ENCODE measurements at places on chromosomes 7 and 10. TPM values are rescaled to one million over a fixed set of nuclear protein-coding genes. Genes with fewer than 3 reads are reported as not detected.

The VGF gene
- 0.22 TPM for total RNA-seq

DNA sequence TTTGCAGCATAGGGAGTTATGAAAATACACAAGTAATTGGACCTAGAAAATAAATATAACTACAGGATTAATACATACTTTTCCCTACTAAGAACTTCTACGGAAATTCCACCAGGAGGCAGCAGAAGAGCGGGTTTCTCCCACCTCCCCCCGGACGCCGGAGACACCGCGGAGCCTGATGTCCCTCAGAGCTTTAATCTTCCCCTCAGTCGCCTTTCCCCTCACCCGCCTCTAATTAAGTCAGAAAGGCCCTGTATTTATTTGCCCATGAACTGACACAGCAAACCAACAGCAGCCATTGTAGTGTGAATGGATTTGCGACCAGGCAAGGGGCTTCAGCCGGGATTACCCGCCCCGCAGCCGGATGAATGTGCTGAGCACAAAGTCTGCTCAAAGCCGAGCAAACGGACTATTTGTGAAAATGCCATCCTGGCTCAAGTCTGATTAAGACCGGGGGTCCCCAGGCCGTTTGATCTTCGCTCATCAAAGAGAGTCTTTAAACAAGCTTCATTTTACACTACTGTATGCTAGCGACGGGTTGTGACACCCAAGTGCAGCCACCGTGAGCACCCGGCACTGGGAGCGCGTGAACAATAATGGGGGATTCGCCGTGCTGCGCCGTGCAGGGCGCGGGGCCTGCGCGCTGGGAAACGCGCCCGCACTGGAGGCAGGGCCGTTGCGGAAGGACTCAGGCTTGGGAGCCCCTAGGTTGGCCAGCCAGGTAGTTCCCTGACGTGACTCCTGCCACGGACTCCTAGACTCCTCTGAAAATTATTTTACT is 5.6 kb upstream of the DKK1 start:
- H3K27me3 ChIP-seq: peaks cover 48% of the 10 kb centered on the region
- no peak overlapping the region for H3K27ac ChIP-seq
- peaks cover 8% of the 10 kb centered on the region for H3K4me1 ChIP-seq
- DNase-seq: peak; percentile 18
- no peaks in the 10 kb centered on the region for H3K36me3 ChIP-seq
- H3K4me3 ChIP-seq: peak overlapping the region; percentile 25

The PHYHIPL gene
- not detected for total RNA-seq

The NME8 gene
- total RNA-seq: not detected

The ANKRD61 gene
- total RNA-seq: 0.22 TPM

- H3K4me3 ChIP-seq: no peak overlapping the region
- H3K27me3 ChIP-seq: no peaks in the 10 kb centered on the region
- DNase-seq: no peak
- H3K4me1 ChIP-seq: no peaks in the 10 kb centered on the region
- no peak overlapping the region for H3K27ac ChIP-seq
Measured at GRCh38 chr7:41367967-41368882, 334.7 kb downstream of the INHBA start.

DNA sequence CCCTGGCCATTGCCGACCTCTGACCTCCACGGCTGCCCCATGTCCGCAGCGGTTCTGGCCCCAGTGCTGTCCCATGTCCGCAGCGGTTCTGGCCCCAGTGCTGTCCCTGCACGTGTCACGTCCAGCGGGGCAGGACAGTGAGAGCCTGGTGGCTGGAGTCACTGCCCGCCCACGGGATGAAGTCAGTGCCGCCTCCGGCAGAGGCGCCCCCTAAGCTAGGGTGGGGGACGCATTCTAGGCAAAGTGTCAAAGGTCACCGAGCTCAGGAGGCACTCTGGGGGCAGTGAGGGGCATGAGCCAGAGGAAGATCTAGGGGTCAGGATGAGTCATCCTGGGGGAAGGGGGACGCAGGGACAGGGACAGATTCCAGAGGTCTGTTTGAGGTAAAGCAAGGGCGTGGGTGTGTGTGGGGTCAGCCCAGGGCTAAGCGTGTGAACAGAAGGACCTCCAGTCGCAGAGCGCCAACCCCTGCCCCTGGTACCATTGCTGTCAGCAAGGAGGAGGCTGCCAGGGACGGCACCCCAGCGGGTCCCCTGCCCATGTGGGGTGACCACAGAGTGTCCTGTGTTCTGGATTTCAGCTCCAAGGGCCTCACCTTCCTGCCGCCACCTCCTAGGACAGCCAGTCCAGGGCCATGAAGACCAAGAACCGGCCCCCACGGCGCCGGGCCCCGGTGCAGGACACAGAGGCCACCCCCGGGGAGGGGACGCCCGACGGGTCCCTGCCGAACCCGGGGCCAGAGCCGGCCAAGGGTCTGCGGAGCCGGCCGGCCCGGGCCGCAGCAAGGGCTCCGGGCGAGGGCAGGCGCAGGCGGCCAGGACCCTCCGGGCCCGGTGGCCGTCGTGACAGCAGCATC is 665 bp downstream of the BHLHA15 start:
- no peak overlapping the region for H3K27ac ChIP-seq
- peaks cover 3% of the 10 kb centered on the region for H3K36me3 ChIP-seq
- H3K27me3 ChIP-seq: no peaks in the 10 kb centered on the region
- H3K4me1 ChIP-seq: peaks cover 8% of the 10 kb centered on the region

GRCh38 chr7:131455001-131455400 is 101.4 kb downstream of the PODXL start:
- no peak overlapping the region for H3K4me3 ChIP-seq
- DNase-seq: no peak
- no peaks in the 10 kb centered on the region for H3K4me1 ChIP-seq
- H3K27me3 ChIP-seq: no peaks in the 10 kb centered on the region

GRCh38 chr7:23570592-23571200 is 26.5 kb upstream of the CCDC126 start:
- peaks cover 8% of the 10 kb centered on the region for H3K27me3 ChIP-seq
- H3K4me3 ChIP-seq: no peak overlapping the region
- H3K4me1 ChIP-seq: no peaks in the 10 kb centered on the region
- DNase-seq: peak; percentile 70

DNA sequence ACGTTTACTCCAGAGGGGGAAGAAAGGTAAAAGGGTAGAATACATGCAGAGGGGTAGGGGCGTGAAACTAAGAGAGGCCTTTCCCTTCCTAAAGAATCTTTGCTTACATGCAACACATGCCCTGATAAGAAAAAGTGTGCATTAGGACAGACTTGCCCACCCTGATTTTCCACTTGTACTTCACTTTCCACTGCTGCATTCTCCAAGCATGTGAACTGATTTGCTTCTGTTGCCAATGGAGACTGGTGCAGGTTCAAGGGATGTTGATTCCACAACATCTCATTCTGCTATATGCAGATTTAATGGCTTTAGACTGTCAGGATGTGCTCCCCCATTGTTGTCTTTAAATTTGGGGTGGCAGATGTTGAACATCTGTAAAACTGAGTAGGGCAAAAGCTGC is 237.5 kb upstream of the TCF7L2 start:
- no peak overlapping the region for H3K27ac ChIP-seq
- peaks cover 8% of the 10 kb centered on the region for H3K36me3 ChIP-seq
- no peak for DNase-seq
- H3K4me3 ChIP-seq: no peak overlapping the region
- H3K4me1 ChIP-seq: no peaks in the 10 kb centered on the region

GRCh38 chr10:120953897-120954296 is 102.7 kb downstream of the WDR11 start:
- no peak overlapping the region for H3K4me3 ChIP-seq
- DNase-seq: no peak
- peaks cover 32% of the 10 kb centered on the region for H3K27me3 ChIP-seq
- H3K27ac ChIP-seq: no peak overlapping the region

DNA sequence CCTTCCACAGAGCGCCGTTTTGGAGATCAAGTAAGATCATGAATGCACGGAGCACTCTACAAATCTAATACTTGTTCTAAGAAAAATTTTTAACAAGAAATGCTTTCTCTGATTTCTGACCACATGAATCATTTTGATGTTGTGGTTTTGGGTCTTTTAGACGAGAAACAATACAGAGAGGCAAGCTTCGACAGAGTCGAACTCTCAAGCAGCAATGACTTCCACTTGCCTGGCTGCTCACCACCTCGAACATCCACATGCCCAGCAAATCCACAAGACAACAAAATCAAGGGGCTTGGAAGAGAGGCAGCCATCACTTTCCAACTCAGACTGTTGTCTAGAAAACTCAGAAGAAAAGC is 69.4 kb upstream of the GSDME start:
- peak overlapping the region; percentile 12 for H3K4me3 ChIP-seq
- peak overlapping the region; percentile 71 for H3K27ac ChIP-seq
- H3K27me3 ChIP-seq: no peaks in the 10 kb centered on the region
- H3K36me3 ChIP-seq: peaks cover 87% of the 10 kb centered on the region
- H3K4me1 ChIP-seq: peaks cover 84% of the 10 kb centered on the region
- peak; percentile 24 for DNase-seq

DNA sequence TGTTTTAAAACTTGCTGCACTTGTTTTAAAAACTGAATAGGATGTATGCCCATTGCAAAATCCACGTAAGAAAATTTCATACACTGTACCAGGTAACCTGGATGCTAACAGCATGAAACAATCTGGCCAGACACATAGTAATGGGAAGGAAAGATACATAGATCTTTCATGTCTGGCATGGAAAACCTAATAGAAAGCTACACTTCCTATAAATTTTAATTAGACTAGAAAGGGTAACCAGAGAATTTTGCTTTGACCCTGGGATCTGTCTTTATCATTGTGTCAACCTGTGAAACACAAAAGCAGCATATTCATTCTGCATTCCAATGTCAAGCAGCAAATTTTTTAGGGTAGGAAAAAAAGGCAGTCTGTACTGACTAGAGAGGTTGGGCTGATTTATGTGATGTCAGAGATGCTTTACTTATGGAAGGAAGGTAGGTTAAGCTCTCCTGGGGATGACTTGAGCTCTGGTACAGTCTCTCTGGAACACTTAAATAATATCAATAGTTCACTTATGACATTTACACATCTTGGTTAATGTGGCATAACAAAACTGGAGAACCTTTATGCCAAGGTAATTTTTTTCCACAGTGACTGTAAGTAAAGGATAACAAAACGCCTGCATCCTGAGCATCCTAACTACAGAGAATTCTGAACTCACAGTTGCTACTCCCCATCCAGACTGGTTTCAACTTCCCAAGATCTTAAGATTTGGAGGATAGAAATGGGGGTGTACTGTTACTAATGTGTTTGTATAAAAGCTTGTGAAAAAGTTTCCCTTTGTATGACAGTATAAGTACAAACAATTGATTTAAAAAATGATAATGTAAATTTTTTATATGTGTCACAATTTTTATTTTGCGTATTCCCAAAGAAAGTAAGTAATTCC is 44.7 kb downstream of the DOCK4 start:
- H3K4me3 ChIP-seq: no peak overlapping the region
- H3K27ac ChIP-seq: no peak overlapping the region
- no peaks in the 10 kb centered on the region for H3K4me1 ChIP-seq
- no peaks in the 10 kb centered on the region for H3K36me3 ChIP-seq
- peaks cover 12% of the 10 kb centered on the region for H3K27me3 ChIP-seq
- no peak for DNase-seq

DNA sequence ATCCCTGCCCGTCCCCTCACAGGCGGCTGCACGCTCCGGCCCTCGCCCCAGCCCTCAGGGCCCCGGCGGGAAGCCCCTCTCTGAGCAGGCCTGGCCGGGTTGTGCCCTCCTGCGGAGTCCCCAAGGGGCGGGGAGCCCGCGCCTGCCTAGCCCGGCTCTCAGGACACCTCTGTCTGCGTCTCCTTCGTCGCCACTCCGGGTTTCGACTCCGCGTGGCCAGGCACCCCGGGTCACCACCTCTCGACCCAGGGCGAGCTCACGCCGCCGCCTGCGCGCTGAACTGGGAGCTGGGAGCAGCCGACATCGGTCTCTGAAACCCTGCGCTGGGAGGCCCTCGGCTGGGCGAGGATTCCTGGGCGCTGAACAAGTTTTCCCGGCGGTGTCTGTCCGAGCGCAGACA is 6.2 kb upstream of the OGDHL start:
- no peak overlapping the region for H3K4me3 ChIP-seq
- H3K27ac ChIP-seq: no peak overlapping the region
- H3K36me3 ChIP-seq: no peaks in the 10 kb centered on the region
- DNase-seq: no peak

GRCh38 chr10:4121502-4122380 is 336.7 kb upstream of the KLF6 start:
- no peak overlapping the region for H3K4me3 ChIP-seq
- H3K4me1 ChIP-seq: peaks cover 22% of the 10 kb centered on the region
- no peak for DNase-seq
- peak overlapping the region; percentile 39 for H3K27ac ChIP-seq
- H3K36me3 ChIP-seq: peaks cover 18% of the 10 kb centered on the region

The NOLC1 gene
- total RNA-seq: 81.3 TPM

GRCh38 chr10:114526126-114526503 is 121.8 kb upstream of the AFAP1L2 start:
- H3K27me3 ChIP-seq: no peaks in the 10 kb centered on the region
- DNase-seq: peak; percentile 56
- peak overlapping the region; percentile 94 for H3K4me3 ChIP-seq
- peaks cover 68% of the 10 kb centered on the region for H3K4me1 ChIP-seq

The AMZ1 gene
- 0.08 TPM for total RNA-seq

DNA sequence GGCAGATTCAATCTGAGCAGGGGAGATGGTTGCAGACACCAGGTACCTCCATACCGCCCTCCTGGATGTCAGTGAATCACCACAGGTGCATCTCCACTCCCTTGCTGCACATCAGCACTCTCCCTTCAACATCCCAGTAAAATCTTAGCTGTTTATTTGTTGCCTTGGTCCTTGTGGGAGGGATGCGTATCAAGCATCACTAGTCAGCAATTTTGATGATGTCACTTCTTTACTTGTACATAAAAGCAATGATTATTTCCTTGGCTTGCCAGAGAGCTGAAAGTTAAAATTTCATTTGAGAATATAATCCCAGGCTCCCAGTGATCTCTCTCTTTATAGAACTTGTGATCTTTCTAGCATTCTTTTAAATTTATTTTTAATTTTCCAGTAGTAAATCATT is 49.5 kb downstream of the TMEM168 start:
- H3K36me3 ChIP-seq: no peaks in the 10 kb centered on the region
- H3K27me3 ChIP-seq: no peaks in the 10 kb centered on the region
- no peak overlapping the region for H3K4me3 ChIP-seq
- no peaks in the 10 kb centered on the region for H3K4me1 ChIP-seq
- no peak overlapping the region for H3K27ac ChIP-seq
- DNase-seq: no peak

GRCh38 chr7:12444785-12445184 is 41.1 kb upstream of the VWDE start:
- DNase-seq: no peak
- H3K27ac ChIP-seq: no peak overlapping the region
- H3K27me3 ChIP-seq: peaks cover 7% of the 10 kb centered on the region
- H3K4me1 ChIP-seq: no peaks in the 10 kb centered on the region
- H3K4me3 ChIP-seq: no peak overlapping the region

- no peaks in the 10 kb centered on the region for H3K36me3 ChIP-seq
- H3K27ac ChIP-seq: no peak overlapping the region
- no peak for DNase-seq
- peaks cover 7% of the 10 kb centered on the region for H3K4me1 ChIP-seq
Measured at GRCh38 chr7:55591282-55591931, 19.1 kb upstream of the VOPP1 start.

Measured in activated CD4-positive, alpha-beta T cell treated with anti-CD3 and anti-CD28 coated beads, Interleukin-2, amount 10 ng/mL, durations not matched to agents 7 days and 5 days (primary cell).